NCI-H82 (cell line): ENCODE measurements at places on chromosomes 13 and 19.

GRCh38 chr19:47531640-47532387 is 17.0 kb upstream of the NAPA start:
- DNase-seq: no peak

DNA sequence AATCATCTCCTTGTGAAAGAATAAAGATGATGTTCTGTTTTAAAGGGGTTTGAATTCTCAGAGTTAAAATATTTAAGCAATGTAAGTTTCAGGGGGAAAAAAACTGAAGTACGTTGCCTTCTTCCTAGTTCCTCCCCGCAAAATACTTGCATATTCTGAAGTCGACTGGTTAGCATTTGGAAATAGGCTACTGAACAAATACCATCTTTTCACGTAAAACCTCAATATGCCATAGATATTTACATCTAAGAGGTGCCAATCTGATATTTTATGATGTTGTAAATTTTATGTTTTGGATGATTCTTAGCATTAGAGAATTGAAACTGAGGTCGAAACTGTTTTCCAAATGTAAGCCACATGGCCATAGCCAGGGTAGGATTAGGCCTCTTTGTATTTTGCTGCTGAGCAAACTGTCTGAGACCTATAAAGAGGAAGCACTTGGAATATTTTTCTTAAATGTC is 138.3 kb downstream of the FLT1 start:
- no peak for DNase-seq

DNA sequence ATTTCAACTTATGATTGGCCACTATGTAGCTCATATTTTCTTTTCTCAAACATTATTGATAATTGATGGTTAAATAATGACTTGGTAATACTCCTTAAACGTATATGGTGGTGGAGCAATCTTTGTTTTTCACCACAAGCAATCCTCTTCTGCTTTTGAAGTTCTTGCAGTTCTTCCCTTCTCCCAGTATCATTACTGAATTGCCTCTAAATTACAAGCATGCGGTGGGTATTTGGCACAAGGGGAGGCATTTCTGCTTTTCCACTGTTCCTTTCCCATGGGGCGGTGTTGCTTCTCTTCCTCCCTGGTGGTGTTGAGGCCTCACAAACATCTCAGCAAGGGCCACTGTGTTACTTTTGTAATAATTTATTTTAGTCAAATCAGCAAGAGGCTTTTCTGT is 234.4 kb upstream of the RXFP2 start:
- no peak for DNase-seq

DNA sequence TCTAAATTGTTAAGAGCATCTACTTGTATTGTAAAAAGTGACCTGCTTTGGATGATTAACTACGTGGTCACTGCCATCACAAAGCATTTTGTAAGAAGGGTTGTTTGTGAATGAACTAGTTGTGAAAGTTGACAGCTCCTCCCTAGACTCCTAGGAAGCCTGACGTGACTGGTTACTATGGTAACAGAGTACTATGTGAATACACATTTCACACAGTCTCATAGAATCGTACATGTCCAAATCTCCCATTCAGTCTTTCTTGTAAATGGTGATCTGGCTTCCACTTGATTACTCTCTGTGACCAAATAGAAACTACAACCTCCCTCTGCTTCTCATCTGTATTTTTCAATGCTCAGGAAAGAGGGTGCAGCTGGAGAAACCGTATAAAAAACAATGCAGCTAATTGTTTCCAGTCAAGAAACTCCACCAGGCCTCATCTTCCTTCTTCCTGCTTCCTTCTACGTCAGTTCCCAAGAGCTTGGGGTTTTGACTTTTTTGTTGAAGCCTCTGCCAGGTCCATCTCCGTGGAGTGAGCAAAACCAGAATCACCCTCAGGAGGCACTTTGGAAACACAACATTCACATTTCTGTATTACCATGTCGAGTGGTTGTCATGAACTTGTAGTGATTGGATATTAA is 83.4 kb downstream of the GPC6 start:
- peak; percentile 36 for DNase-seq

- DNase-seq: peak; percentile 48
Measured at GRCh38 chr13:94974015-94974951, 261.9 kb upstream of the SOX21 start.

DNA sequence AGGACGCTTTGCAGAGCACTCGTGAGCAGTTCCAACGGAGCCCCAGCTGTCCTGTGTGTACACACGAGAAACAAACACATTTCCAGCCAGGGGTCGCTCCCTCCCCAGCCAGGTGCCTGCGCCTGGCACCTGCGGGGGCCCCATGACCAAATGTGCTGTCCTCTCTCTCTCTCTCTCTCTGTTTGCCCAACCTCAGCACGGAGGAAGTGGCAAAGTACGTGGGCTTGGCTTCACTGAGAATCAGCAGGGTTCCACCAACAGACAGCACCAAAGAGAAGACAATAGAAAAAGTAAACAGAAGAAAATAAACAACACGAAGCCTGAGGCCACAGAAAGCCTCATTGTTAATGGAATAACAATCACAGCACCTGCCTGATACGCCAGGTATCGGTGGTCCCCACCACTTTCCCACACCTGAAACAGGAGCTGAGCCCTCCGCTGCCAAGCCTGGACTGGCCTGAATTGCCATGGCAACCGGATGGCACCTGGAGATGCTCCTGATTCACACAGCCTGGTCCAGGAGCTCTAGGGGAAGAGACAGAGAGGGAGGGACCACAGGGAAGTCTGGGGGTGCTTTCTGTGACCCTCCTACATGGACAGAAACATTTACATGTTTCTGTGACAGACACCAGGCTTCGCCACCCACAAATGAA is 103.9 kb upstream of the CACNA1A start:
- DNase-seq: peak; percentile 67

DNA sequence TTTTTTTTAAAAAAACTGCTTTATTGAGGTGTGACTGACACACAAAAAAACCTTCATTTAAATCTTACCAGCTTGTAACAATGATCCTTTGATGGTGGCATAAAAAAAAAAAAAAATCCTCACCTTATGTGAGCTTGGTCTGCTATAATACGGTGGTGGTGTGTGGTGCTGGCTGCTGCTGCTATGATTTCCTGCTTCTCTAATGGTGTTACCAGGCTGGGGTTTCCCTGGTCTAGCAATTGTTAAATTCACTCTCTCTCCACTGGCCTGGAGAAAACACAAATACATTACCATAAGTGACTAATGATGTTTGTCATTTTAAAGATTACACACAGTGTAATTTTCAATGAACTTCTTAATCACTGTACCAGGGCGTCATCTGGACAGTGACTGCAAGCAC is 60.6 kb downstream of the LNX2 start:
- peak; percentile 78 for DNase-seq

DNA sequence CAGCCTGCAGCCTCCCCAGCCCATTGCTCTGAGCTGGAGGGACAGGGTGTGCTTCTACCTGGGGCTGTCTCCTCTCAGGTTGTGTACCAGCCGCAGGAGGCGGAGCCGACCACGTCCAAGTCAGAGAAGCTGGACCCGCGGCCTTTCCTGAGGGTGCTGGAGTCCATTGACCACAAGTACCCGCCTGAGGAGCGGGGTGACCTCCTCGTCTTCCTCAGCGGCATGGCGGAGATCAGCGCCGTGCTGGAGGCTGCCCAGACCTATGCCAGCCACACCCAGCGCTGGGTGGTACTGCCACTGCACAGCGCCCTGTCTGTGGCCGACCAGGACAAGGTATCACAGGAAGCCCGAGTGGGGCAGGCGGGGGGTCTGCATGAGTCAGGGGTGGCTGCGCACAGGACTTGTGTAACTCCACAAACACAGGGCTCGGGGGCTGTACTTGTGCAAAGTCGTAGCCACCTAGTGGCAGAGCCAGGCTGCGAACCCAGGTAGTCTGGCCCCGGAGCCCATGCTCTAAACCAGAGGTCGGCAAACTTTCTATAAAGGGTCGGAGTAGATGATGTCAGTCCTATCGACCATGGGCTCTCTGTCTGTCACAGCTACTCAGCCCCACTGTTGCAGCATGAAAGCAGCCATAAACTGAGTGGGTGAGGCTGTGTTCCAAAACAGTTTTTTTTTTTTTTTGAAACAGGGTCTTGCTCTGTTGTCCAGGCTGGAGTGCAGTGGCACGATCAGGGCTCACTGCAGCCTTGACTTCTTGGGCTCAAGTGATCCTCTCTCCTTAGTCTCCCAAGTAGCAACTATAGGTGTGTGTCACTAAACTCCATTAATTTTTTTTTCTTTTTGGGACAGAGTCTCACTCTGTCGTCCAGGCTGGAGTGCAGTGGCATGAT is 8.9 kb downstream of the DHX34 start:
- peak; percentile 42 for DNase-seq

DNA sequence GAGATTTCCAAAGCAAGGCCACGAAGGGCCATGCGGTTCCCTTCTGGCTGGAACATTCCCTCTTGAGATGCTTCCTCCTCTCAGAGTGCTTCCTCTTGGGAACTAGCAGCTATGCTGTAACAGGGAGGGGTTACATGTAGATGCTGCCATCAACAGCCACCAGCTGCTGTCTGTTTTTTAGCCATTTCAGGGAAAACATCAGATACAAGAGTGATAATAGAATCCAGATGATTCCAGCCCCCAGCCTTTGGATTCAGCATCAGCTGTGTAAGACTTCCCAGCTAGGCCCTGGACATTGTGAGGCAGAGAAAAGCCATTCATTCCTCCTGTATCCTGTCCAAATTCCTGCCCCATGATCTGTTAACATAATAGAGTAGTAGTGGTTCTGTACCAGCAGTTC is 8.2 kb upstream of the ZNF177 start:
- no peak for DNase-seq

DNA sequence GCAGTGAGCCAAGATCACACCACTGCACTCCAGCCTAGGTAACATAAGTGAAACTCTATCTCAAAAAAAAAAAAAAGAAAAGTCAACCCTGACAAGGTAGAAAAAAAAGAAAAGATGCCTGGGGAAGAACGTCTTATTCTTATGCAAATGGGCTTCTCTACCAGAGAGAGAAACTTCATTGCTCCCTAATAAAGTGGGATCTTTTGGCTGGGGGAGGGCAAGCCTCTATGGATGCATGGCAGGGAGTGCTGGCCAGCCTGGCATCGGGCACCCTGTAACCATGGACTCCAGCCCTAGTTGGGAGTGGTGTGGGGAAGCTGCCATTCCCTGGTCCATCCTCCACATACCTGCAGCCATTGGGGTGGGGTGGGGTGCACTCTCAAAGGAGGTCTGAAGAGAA is 30.7 kb upstream of the ZNF728 start:
- DNase-seq: no peak

GRCh38 chr19:39506944-39507714 is 7.8 kb upstream of the SELENOV start:
- peak; percentile 95 for DNase-seq

DNA sequence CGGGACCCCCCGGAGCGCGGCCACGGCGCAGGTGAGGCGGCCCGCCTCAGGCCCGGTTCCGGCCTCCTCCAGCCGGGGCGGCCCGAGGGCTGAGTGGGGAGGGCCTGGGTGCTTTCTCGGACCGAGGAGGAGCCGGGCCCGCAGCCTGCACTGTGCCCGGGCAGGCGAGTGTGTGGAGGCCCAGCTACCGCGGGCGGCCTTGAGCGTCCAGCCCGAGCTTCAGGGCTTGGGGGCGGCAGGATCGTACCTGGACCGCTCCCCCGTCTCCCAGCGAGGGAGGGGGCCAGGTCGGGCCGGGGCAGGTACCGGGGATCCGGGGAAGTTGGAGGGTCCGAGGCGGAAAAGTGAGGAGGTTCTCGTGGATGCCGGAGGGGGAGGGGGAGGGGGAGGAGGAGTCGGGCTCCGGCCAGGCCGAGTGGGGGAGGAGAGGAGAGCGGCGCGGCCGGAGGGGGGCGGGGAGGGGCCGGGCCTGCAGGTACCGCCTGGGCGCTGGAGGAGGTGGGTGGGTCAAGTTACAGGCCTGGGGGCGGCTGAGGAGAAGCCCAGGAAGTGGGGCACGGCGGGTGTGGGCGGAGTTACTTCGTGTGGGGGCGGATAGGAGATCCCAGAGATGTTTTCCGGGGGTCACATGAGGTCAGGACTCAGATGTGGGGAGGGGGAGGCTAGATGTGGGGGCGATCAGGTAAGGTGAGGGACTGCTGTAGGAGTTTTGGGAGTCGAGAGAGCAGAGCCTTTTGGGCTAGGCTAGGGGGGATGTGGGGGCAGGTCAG is 545 bp downstream of the NACC1 start:
- peak; percentile 84 for DNase-seq

GRCh38 chr13:105763851-105764250 is 771.6 kb downstream of the EFNB2 start:
- no peak for DNase-seq

GRCh38 chr19:46347985-46348384 is 1.1 kb downstream of the PPP5C start:
- DNase-seq: peak; percentile 30

DNA sequence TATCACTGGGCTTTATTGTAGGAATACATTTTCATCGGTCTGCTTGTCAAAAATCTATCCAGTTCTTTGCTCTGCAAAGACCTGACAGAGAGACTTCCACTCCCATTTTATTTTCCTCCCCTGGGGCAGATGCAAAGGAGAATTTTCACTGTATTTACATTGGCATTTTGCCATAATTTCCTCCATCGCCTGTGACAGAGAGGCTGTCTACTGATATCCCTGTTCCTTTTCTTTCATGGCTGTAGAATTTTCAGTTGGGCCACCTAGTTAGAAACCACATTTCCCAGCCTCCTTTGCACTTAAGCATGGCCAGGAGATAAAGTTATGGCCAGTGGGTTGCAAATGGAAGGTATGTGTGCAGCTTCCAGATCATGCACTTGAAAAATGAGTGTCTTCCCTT is 89.3 kb downstream of the NUFIP1 start:
- peak; percentile 24 for DNase-seq

DNA sequence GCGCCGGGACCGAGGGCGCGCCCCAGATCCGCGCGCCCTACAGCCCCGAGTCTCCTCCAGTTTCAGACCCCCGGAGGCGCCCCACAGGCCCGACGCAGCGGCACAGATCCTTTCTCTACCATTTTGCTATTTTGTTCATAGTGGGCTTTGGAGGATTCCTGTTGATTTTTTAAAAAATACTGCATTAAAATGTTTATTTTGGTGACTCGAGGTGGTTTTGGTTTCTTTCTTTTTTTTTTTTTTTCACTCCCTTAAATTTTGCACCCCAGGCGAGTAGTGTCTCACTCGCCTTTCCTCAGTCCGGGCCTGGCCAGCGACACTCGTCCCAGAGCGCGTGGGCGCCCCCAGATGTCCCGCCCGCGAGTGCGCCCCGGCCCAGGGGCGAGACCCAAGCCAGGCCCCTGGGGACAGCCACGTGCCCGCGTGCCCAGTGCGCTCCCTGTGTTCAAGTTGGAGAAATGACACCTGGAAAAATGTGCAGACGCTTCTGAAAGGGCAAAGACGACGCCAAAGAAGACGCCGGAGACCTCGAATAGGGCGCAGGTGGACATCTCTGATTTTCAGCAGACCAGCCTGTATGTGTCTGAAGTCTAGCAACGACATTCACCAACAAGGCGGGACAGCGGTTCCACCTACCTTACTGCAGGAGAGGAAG is 471 bp upstream of the INSR start:
- DNase-seq: peak; percentile 84

DNA sequence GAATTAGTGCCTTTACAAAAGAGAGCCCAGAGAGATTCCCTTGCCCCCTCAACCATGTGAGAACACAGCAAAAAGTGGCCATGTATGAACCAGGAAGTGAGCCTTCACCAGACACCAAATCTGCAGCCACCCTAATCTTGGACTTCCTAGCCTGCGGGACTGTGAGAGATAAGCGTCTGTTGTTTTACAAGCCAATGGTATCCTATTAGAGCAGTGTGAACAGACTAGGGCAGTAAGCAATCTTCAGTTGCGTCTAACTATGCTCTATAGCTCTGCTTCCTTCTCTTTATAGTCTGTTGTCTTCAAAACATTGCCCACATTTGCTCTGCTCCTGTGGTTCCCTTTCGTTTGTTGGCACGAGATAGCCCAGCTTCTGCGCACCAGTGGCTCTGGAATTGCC is 109.5 kb upstream of the FNDC3A start:
- DNase-seq: peak; percentile 57

- no peak for DNase-seq
Measured at GRCh38 chr19:42245231-42245630, 2.8 kb upstream of the GSK3A start.
